Activated CD8-positive, alpha-beta T cell treated with anti-CD3 and anti-CD28 coated beads for 36 hours (primary cell): ENCODE measurements at places on chromosomes 13 and 19. TPM values are rescaled to one million over a fixed set of nuclear protein-coding genes. Genes with fewer than 3 reads are reported as not detected.

Gene ZNF582
- 2.4 TPM for total RNA-seq

Gene WDR87
- not detected for total RNA-seq

Gene CEACAM8
- total RNA-seq = not detected

Gene EGLN2
- total RNA-seq = 90.1 TPM

Gene SIGLECL1
- not detected for total RNA-seq

Gene SPACA4
- not detected for total RNA-seq

Gene TLE6
- 3.5 TPM for total RNA-seq

Gene ZNF99
- not detected for total RNA-seq

Gene LGALS7B
- not detected for total RNA-seq

Gene ACP5
- total RNA-seq = 4.7 TPM

Gene CD79A
- 21.0 TPM for total RNA-seq

Gene ABCC4
- total RNA-seq = 11.8 TPM

Gene CKM
- total RNA-seq = not detected

Gene CYP4F2
- total RNA-seq = 0.18 TPM

Gene KLC3
- not detected for total RNA-seq

Gene NR2C2AP
- 37.8 TPM for total RNA-seq

Gene LINGO3
- total RNA-seq = 0.16 TPM

Gene NLRP7
- total RNA-seq = not detected

Gene FUT1
- 0.09 TPM for total RNA-seq

Gene GRK1
- 0.07 TPM for total RNA-seq

Gene MCEMP1
- not detected for total RNA-seq

Gene CBY2
- total RNA-seq = not detected

Gene ZNF577
- total RNA-seq = 5.7 TPM

Gene MVB12A
- total RNA-seq = 31.8 TPM
